ENCODE measurements at places on chromosomes 4 and X.

GRCh38 chr4:76993787-76994641 is 44.5 kb downstream of the SEPTIN11 start:
- peak; percentile 86 for DNase-seq

DNA sequence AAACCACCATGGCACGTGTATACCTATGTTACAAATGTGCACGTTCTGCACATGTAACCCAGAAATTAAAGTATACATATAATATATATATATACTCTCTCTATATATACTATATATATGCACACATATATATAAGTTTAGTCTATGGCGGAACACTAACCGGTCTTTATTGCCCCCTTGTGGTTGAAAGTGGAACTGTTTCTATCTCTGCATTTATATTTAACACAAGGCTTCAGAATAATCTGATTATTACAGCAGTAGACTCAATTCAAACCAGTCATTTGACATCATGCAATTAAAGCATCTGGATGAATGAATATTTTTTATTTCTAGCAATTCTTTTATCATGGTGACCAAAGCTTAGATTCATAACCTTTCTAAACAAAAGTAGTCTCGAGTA is 14.6 kb downstream of the RAB9B start:
- DNase-seq, result peak; percentile 38

DNA sequence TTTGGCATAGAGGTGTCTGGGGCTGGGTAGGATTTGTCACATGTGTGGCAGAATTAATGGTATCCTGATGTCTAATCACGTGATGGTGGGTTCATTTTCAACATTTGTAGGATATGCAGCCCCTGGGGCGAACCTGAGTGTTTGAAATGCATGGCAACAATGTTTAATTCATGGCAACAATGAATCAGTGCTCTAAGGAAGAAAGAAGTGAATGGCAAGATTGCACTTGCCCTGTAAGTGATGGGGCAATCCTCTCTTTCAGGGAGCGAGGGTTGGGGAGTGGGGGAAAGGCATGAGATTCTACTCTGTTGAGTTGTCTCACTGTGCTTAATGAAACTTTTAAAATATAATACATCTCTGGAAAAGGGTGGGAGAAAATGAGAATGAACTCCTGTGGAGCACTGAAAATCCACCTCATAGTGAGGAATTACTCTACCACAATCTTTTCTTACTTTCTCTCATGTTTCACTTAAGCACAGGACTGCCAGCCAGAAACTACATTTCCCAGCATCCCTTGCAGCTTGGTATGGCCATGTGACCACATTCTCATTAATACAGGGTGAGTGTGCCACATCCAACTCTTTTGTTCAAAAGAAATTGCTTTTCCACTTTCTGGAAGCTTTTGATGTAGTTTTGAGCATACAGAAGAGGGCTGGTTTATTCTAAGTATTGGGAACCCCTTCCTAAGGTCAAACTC is 64.0 kb upstream of the PGM2 start:
- no peak for DNase-seq

DNA sequence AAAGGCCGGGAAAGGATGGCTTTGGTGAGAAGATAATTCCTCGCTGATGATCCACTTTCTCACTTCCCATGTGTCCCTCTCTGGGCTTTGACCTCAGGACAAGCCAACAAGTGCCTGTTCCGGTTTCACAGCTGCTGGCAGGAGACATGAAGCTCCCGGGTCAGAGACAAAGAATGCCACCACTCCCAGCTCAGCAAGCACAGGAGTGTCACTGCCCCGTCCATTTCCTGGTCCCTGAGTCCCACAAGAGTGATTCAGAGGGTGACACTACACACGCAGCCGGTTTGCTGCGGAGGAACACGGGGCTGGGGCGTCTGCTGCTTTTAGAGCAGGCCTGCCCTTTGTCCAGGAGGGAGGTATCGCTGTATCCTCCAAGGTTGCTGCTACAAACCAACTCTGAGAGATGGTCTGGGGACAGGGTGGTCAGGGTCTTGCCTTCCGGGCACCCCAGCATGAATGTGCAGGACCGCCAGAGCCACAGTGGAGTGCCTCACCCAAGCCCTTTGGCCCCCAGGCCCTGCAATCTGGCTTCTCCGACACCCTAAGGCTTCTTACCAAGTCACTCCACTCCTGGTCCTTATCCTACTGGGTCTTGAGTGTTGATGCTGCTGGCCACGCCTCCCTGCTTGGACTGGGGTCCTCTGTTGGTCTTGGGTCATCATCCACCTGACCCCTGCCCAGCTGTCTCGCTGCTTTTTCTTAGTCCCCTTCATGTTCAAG is 49.5 kb downstream of the CPZ start:
- no peak for DNase-seq

DNA sequence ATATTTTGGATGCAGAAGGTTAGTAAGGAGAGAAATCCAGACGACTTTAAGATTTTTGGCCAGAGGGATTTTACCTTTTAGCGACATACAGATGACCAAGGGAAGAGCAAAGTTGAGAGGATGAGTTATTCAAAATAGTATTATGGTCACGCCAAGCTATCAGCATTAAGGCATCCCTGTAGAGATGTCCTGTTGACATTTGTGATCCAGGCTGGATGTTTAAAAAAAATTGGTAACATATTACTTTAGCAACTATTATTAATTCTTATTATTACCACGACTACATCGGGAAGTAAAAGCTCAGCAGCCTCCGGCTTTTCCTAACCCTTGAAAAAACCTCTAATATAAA is 562 bp upstream of the OSTC start:
- no peak for DNase-seq

- DNase-seq, result no peak
Measured at GRCh38 chr4:110164856-110165255, 33.6 kb downstream of the ELOVL6 start.

- no peak for DNase-seq
Measured at GRCh38 chr4:65535113-65535512, 135.2 kb downstream of the EPHA5 start.

DNA sequence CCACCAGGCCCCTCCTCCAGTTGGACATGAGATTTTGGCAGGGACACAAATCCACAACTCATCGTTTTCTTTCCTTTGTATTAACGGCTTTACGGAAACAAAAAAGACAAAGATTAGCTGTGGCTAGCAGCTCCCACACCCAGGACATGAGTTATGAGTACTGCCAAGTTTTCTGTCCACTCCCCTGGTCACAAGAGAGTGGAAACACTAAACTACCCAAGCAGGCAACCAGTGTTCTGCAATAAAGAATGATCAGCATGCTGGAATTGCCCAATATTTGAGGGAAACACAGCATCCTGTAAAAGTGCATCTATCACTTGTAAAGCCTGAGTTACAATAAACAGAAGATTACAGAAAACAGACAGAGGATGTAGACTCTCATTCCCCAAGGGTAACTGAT is 358.4 kb downstream of the NLGN4X start:
- DNase-seq, result no peak

- DNase-seq, result no peak
Measured at GRCh38 chrX:65878456-65878855, 161.4 kb downstream of the VSIG4 start.

GRCh38 chr4:36761607-36762006 is 480.2 kb downstream of the DTHD1 start:
- no peak for DNase-seq

- DNase-seq, result no peak
Measured at GRCh38 chr4:102585329-102585728, 84.2 kb downstream of the NFKB1 start.

GRCh38 chrX:118974088-118974907 is at the start of gene LONRF3:
LONRF3 (plus strand) TSS chrX:118974618; CDS start chrX:118974781, 163 bp downstream.
- DNase-seq, result peak; percentile 79

GRCh38 chr4:39970671-39971640 is 6.8 kb downstream of the PDS5A start:
- DNase-seq, result no peak

DNA sequence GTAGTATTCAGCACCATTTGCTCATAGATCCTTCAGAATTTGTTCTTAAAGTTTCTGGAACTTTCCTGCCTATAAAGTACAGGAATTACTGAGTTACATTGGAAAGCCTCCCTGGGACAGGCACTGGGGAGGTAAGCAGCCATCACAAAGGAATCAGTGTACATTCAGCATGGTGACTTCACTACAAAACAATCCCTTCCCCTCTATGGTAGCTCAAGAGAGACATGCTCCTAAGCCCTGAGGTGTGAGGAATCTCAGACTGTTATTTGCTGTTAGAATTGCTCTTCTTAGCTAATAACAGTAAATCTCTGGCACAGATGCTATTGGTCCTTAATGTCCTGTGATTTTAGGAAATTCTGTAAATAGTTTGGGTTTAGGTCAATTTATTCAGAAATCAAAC is 1898.0 kb upstream of the PCDH7 start:
- peak; percentile 20 for DNase-seq

GRCh38 chr4:125091-125771 is 930 bp downstream of the ZNF718 start:
- DNase-seq, result peak; percentile 25

DNA sequence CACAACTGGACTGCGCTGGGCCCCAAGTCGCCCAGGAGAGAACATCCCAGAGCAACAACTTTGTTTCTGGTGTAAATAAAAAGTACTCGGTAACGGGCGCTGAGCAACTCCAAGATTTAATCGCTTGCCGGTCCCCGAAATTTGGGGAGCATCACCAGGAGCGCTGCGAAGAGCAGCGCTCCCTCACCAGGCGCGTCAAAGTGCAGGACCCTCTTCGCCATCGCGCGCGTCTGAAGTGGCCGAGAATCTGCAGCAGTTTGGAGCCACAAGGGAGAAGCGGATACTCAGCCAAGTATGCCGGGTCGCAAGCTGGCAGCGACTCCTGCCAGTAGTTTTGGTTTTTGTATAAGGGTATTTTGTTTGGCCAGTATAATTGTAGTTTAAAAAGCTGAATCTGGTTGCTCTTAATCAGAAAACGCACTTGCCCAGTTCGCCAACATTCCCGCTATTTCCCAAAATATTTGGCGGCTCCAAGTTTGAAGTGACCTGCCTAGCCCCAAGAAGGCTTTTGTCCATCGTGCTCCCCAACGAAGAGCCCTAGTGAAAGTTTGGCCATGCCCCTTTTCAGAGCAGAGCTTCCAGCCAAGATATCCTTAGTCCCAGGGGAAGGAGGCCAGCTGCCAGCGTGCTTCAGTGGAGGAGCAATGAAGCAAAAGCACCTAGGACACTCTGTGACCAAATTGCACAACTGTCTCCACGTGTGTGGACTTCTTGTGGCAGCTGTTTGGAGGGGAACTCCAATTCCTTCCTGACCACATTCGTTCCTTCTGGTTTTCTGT is 557 bp upstream of the KDR start:
- peak; percentile 68 for DNase-seq

DNA sequence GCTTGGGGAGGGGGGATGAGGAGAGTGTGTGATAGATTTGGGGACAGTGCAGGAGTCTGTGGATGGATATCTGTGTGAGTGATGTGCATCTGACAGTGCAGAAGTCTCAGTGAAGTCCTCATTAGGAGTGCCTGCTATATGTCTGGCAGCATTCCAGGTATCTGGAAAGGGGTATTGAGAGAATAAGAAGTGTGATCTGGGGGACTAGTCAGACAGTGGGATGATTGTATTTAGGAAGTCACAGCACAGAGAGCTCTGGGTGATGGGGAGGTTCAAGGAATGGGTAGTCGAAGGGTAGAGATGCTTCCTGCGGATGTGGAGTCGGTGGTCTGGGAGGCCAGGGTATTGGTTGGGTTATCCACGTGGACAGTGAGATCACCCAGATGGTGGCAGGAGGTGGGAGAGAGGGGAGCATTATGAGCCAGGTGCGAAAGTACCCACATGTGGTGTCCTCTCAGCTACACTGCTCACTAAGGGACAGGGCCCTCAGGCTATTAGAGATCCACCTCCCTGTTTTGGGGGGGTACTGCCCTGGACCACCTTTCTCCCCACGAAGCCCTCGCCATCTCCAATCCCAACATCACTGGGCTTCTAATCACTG is 9.8 kb downstream of the MAGED2 start:
- no peak for DNase-seq

GRCh38 chr4:87541956-87542709 is 13.0 kb upstream of the SPARCL1 start:
- no peak for DNase-seq

DNA sequence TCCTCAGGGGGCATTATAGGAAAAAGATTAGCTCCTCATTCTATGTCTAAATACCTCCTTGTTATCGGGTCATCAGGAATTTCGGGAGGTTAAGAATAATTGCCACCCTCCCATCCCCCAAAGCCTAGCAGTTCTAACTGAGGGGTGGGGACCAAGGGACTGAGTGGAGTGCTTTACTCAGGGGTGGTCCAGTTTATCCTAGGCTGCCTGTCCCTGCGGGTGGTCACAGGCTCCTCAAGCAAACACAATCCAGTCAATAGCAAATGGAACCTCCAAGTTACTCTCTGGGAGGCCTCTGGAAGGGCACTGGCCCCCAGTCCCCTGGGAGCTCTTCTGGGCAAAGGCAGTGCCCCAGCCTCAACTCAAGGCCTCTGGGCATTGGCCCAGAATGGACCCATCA is 6.7 kb downstream of the ELF4 start:
- peak; percentile 68 for DNase-seq

GRCh38 chr4:10461850-10462400 is 4.7 kb upstream of the ZNF518B start:
- no peak for DNase-seq

GRCh38 chr4:56222514-56222913 is 164.8 kb downstream of the AASDH start:
- DNase-seq, result no peak

DNA sequence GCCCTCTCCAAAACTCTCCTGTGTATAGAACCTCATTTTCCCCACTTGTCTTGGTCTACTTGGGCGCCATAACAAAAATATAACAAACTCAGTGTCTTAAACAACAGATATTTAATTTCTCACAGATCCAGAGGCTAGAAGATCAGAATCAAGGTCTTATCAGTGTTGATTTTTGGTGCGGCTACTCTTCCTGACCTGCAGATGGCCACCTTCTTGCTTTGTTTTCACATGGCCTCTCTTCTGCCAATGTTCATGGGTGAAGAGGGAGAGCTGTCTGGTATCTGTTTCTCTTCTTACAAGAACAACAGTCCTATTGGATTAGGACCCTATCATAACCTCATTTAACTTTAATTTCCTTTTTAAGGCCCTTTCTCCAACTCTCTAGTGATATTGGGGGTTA is 177.3 kb downstream of the PABPC4L start:
- no peak for DNase-seq

DNA sequence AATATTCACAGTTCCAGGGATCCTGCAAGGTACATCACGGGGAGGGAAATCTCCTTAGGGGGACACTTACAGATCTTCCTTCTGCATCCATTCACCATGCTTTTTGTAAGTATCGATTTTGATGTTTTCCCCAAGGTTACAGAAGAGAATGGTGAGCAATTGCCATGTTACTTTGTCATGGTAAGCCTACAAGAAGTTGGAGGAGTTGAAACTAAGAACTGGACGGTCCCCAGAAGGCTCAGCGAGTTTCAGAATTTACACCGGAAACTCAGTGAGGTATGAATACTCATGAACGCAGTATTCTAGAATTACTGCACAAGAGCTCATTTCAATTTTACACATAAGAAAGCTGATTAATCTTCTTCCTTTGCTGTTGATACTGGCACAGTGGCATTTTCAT is 53.9 kb downstream of the LRP2BP start:
- DNase-seq, result no peak
